ENCODE measurements at places on chromosomes 6 and 20.
A peak's percentile ranks its signal among the peaks of the same experiment; 100 is the strongest.

- DNase-seq = no peak
Measured at GRCh38 chr6:154301839-154302752, 54.5 kb downstream of the IPCEF1 start.

- no peak for DNase-seq
Measured at GRCh38 chr6:125114248-125114858, 39.2 kb upstream of the TPD52L1 start.

DNA sequence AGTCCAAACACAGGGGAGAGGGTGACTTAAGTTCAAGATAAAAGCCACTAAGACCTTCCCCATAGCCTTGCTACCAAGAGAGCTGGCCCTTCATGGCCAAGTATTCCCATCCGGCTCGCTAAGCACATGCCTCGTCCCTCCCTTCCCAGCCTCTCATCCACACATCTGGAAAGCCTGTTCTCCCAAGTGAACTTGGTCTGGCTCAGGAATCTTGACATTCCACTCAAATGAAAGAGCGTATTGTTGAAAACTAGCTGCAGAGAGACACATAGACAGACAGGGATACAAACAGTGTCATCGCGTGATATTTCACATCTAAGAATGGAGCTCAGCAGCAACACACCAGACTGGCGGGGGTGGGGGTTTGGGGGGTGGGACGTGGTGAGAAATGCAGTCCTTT, 182.8 kb upstream of the FOXQ1 start:
- DNase-seq = no peak

DNA sequence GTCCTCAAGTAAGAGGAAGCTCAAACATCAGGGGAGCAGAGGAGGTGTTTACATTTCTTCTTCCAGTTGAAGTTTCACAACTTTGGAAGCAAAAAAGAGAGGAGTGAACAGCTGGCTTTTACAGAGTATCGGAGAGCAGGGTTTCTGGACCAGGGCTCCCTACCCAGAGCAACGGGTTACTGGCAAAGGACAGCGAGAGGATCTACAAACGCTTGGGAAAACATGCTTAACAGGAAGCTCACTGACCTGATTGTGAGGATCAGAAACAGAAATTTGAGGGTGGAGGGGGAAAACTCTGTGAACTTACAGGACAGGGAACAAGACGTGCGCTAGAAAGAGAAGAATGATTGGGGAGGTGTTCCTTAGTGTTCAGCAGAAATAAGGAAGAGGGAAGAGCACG, 85.7 kb upstream of the TAB2 start:
- DNase-seq = no peak

GRCh38 chr6:44006123-44006871, 121.0 kb downstream of the MRPL14 start:
- DNase-seq = no peak

DNA sequence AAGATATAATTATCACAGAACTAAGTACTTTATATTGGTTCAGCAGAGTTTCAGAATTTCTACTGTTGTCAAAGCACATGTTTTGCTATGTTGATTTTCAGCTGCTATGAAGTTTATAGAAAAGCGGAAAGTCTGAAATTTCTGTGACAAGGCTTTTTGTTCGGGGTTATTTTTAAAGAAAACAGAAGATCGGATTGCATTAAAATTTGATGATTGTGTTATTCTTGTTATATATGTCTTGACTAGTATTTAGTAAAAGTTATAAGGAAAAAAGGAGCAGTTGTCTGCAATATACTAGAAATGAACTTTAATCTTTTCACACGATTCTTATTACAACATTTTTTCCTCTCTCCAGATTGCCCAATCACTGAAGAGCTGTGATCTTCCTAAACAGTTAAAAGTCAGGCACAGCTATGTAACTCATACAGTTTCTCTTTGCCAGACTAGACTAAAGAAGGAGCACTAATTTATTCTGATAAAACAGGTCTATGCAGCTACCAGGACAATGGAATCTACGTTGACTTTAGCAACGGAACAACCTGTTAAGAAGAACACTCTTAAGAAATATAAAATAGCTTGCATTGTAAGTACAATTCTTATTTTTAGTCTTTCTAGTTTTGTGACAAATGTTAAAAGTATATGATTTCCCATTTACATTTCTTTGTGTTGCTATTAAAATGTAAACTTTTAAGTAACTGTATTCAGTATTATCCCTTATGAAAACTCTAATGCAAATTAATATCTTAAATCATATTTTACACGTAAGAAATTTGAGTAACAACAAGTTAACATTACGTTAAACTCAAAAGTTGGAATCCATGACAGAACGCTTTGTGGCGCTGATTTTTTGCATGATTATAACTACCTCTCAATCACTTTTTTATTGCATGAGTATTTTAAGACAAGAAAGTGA, at the start of gene ENPP3:
TSS of gene ENPP3 (plus strand) at position 423 of the 913 bp plus-strand sequence. CDS start at position 506, 83 bp downstream.
- DNase-seq = no peak

GRCh38 chr6:88666901-88667300, 296.5 kb downstream of the RNGTT start:
- no peak for DNase-seq

DNA sequence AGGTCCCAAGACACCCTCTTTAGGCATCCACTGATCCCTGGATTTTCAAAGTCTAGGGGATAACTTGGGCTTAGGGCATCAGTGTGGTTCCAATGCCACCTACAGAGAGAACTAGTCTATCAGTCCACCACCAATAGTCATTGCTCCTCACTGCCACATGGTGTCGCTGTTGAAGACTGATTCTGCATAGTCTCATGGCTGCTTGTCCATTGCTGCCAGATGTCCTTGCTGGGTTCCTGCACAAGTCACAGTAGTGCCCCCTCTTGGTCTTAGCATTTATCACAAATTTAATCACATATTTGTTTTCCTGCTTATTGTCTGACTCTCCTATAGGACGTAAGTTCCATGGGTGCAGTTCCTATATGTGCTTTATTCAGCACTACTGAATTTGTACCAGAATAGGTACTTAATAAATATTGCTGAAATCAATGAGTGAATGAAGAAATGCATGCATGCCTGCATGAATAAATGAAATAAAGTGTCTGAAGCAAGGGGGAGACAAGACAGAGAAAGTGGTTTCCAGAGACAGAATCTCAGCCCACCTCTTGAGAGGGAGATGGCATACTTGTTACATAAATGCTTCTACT, 45.9 kb upstream of the RALY start:
- peak; percentile 39 for DNase-seq

- no peak for DNase-seq
Measured at GRCh38 chr20:40207655-40208054, 481.4 kb downstream of the MAFB start.

GRCh38 chr6:127484212-127484863, 25.1 kb upstream of the KIAA0408 start:
- no peak for DNase-seq

GRCh38 chr6:90645634-90646033, 58.8 kb upstream of the MAP3K7 start:
- DNase-seq = no peak

- DNase-seq = no peak
Measured at GRCh38 chr6:127554435-127555006, 22.5 kb upstream of the C6orf58 start.

GRCh38 chr6:170173335-170173881, 117.5 kb downstream of the DLL1 start:
- no peak for DNase-seq
